ENCODE measurements at places on chromosomes 7 and 10.

- DNase-seq: no peak
Measured at GRCh38 chr10:32326119-32326518, 20.8 kb downstream of the EPC1 start.

GRCh38 chr7:51062222-51062987 is 254.2 kb downstream of the COBL start:
- DNase-seq: no peak

GRCh38 chr10:101818872-101819633 is 809 bp upstream of the OGA start:
- DNase-seq: no peak

DNA sequence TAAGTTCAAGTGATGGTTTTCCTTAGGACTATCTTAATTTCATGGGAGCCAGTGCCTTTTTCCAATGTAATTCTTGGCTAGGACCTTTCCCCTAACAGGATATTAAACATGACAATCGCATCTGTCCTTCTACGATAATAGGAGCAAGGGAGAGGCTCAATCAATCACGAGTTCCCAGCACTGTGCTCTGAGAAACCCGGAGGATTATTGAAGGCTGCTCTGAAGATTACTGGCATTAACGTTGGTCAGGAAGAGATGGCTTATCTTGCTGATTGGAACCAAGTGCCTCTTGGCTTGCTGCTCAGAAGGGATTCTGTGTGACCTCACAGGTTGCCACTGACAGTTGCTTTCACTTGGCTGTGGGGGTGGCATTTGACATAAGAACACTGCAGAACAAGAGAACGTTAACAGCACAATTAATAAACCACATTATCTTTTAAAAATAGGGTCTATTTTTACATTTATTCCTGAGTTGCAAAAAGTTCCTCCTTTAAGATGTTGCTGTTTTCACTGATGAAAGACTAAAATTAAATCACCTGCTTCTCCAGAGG is 252.1 kb upstream of the TAC1 start:
- no peak for DNase-seq

- no peak for DNase-seq
Measured at GRCh38 chr7:66352071-66352470, 146.9 kb downstream of the TPST1 start.

GRCh38 chr7:90706072-90706716 is 110.1 kb downstream of the CDK14 start:
- no peak for DNase-seq

DNA sequence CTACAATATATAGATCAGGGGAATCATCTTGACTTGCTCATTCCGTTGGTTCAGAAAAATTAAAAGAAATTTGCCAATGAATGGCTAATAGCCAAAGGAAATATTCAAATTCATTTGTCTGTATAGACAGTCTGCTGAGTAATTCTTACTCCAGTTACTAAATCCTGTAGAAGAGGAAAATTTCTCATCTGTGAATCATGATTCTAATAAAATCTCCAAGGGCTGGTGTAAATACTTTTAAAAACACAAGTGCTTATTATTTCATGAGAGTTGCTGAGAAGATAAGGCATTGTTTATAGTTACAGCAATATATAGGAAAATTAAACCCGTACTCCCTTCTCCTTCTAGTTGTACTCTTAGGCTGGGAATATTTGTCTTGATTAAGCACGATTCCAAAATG is 53.0 kb downstream of the WNT2 start:
- no peak for DNase-seq

GRCh38 chr7:155998766-155999630 is 186.7 kb upstream of the SHH start:
- no peak for DNase-seq

DNA sequence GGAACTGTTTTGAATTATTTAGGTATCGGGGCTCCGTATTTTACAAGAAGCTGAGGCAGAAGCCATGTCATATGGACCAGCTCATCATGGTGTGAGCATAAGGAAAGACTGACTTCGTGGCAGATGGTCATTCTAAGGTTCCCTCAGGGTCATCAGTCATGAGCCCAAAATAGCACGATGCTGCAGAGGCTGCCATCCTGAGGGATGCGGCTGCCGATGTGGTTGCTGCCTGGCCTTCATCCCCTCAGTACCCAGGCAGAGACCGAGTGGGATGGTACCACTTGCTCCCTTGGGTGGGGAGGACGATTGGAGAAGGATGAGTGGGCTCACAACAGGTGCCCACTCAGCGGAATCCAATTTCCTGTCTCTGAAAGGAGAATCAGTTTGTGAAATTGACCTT is 490.3 kb downstream of the SDK1 start:
- DNase-seq: no peak

DNA sequence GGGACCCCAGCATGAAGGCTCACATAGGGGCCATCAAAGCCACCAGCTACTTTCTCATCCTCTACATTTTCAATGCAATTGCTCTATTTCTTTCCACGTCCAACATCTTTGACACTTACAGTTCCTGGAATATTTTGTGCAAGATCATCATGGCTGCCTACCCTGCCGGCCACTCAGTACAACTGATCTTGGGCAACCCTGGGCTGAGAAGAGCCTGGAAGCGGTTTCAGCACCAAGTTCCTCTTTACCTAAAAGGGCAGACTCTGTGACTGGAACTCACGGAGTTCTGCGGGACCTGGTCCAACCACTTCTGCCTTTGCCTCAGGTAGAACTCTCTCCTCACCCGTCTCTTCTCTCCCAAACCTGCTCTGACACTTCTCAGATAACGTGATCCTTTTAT is 945 bp downstream of the TAS2R40 start:
- DNase-seq: no peak

DNA sequence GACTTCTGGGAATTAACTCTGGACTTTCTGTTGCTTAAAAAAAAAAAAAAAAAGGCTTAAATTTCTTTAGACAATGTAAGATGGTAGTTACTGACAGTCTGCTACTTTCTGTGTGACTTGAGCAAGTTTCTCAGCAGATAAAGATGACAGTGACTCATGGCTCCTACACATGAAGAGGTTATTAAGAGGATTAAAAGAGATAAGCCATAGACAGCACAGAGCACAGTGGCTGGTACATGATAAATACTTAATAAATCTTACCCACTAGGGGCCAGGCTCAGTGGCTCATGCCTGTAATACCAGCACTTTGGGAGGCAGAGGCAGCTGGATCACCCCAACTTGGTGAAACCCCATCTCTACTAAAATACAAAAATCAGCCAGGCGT is 174.8 kb downstream of the JAZF1 start:
- DNase-seq: no peak

- no peak for DNase-seq
Measured at GRCh38 chr10:88347597-88348304, 235.4 kb downstream of the RNLS start.

DNA sequence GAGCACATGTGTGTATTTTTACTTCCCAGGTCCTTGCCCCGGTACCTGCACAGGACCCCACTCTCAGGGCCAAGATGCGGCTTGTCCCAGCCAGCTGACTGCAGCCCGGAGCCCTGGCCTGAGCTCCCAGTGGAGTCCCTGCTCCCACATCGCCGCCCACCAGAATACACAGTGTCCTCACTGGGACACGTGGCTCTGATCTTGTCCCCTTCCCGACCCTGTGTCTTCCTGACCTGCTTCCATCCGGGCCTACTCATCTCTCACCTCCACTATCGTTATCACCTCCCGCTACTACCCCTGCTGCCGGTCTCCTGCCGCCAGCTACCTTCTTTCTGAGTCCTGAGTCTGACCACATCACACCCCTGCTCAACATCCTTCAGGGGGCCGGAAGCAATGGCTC is 146.3 kb upstream of the CHST15 start:
- no peak for DNase-seq

DNA sequence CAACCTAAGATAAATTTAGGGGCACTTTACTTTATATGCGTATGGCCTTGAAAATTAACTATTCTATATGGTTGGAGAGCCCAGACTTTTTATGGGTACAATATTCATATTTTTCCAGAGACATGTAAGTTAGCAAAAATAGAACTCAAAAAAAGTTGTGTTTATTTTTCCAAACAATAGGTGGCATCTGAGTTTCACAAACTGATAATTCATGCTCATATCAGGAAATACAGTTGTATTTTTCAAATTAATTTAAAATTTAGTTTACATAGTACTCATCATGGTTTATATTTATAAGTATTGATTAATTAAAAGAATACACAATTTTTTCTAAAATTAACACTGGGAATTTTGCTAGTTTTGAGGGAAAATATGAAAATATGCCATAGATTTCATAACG is 34.6 kb downstream of the ANKRD7 start:
- DNase-seq: no peak

- no peak for DNase-seq
Measured at GRCh38 chr10:12308057-12308456, 41.3 kb upstream of the CAMK1D start.
